ENCODE measurements at places on chromosomes 5 and 9.

- DNase-seq = no peak
Observed at GRCh38 chr9:115665519-115665918, 488.1 kb upstream of the PAPPA start.

DNA sequence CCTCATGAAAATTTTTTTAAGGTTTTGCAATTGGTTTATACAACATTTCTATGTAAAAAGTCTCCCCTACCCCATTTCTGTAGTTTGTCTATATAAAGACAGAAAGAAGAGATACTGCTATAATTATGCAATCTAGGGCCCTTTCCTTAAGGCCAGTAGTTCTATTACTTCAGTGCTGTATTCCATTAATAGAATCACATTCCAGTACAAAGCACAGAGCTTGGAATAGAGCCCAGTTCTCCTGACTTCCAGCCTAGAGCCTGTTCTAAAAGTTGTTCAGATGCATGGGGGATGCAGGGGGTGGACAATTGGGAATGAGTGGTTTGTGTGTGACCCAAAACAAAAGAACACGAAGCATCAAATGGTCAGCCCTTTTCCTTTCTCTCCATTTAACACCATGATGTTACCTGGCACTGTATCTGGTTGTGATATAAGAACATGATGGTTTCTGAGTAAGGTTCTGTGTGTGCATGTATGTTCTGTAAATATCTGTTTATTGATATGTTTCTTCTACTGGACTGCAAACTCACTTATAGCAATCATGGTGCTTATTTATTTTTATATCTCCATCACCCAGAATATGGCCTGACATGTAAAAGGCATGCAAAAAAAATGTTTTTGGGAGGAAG is 8.2 kb upstream of the GRAMD2B start:
- DNase-seq = peak; percentile 57

DNA sequence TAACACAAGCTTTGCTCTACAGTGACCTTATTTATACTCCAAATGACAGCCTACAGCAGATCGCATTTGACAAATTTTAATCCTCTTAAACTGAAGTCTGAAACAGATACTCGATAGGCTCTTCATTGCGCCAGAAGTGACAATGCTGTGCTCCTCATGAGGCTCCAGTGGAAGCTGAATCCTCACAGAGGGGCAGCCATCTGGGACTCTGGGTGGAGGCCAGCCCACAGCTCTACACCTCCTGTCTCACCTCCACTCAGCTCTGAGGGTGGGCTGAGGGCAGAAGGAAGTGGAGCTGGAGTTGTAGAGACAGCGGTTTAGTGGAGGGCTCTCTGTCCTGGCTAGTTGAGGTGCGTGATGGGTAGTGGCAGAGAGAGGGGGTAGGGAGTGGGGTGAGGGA is 283.3 kb upstream of the ANKRD55 start:
- no peak for DNase-seq

GRCh38 chr5:75862872-75863271 is 145.6 kb upstream of the POC5 start:
- DNase-seq = no peak

DNA sequence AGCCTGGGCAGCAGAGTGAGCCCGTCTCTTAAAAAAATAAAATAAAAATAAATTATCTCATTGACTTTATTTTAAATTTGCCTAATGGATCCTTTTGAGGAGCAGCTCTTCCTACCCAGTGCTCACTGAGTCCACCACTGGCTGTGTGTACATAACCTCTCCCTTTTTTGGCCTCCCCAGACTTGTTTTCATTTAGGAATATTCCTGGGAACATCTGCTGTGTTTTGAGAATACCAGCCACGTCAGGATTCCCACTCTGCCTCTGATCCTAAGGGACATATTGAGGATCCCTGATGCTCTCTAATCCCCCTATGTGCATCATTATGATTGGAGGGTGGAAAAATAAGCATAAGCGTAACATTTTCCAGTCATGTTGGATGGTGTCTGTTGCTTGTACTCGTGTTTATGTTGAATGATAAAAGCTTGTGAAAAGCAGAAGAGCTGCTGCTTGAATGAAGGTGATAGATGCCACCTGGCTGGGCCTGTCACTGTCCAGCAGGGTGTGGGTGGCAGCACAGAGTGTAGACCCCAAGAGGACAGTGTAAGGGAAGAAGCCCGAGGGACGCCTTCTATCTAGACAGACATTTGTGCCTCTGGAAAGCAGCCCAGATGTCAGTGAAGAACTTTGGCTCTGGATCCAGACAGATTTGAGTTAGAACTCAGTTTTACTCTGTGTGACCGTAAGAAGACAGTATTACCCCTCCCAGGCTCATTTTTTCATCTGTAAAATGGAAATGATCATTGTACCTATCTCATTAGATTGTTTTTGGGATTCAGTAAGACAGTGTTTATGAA is 15.4 kb downstream of the KCNN2 start:
- no peak for DNase-seq

DNA sequence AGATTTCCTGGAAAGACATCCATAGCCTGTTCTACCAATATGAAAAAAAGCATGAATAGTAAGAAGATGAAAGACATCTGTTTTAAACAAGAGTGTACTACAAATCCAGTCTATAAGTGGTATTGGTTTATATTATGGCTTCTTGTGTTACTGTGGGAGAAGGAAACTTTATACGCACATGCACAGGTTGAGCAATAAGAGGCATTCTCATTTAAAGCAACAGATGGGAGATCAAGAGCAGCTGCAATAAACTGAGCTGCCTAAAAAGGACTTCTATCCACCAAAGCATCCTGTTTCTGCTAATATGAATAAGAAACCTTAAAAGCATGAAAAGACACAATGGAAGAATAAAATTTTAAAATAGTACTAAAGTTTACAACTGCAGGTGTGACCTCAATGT is 8.6 kb upstream of the PCDHB1 start:
- no peak for DNase-seq
